ENCODE measurements at places on chromosomes 2 and 18.

- no peak for DNase-seq
Observed at GRCh38 chr2:227095346-227095745, 68.7 kb downstream of the COL4A4 start.

DNA sequence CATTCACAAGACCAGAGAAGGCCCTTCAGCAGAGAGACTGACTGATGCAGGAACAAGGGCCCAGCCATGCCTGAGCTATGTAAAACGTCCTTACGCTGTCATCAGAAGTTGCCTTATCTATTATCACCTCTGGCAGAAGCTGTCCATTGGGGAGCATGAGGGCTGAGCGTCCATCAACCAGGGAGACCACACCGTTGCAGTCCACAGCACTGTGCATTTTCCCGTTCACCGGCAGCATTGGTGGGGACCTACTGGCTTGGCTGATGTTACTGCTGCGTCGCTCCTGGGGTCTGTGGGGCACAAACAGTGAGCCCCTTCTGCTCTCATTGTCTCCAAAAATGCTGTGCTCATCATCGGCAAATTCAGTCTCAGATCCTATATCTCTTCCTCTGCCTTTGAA is 91.4 kb downstream of the SCN9A start:
- no peak for DNase-seq

DNA sequence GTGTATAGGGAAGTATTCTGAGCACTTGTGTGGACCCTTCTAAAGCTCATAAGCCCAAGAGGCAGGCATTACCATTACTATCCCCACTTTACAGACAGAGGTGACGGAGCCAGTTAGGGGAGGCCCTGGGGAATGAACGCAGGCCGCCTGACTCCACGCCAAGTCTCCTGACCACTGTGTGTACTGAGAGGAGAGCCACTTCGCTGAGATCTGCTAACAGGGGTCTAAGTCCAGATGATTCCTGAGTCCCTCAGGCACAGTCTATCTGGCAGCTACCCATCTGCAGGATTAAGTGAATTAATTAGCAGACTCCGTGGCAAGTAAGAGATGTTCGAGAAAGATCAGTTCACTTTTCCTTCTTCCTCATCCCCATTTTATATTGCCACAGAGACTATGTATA is 13.7 kb downstream of the CYB5A start:
- no peak for DNase-seq

- no peak for DNase-seq
Observed at GRCh38 chr2:1606421-1607235, 137.7 kb downstream of the PXDN start.

GRCh38 chr18:69109686-69110085 is 291.0 kb upstream of the DOK6 start:
- DNase-seq = no peak

GRCh38 chr2:96655526-96655925 is 13.0 kb downstream of the FER1L5 start:
- no peak for DNase-seq

DNA sequence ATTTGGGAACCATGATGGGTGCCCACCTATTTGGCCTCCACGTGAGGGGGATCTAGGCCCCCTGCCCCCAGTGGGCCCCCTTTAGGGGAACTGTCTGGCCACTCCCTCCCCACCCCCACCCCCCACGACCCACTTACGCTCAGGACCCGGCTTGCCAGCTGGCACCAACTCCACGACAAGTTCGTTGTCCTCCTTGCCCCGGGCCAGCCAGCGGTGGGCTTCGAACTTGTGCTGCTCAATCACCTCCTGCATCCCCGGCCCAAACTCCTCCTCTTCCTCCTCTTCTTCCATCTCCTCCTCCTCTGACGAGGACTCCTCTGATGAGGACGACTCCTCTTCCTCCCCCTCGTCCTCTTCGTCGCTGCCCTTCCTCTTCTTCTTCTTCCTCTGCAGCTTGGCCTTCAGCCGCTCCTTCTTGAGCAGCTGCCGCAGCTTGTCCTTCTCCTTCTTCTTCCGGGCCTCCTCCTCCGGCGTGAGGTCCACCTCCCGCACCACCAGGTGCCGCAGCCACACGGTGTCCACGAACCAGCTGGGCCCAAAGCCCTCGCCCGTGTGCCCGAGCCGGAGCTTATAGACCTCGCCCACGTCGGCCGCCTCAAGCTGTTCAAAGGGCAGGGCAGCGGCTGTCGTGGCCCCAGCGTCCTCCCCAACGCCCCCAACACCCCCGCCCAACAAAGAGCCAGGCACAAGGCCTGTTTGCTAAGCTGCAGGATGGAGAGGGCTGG is 96.9 kb downstream of the LOXHD1 start:
- DNase-seq = no peak

DNA sequence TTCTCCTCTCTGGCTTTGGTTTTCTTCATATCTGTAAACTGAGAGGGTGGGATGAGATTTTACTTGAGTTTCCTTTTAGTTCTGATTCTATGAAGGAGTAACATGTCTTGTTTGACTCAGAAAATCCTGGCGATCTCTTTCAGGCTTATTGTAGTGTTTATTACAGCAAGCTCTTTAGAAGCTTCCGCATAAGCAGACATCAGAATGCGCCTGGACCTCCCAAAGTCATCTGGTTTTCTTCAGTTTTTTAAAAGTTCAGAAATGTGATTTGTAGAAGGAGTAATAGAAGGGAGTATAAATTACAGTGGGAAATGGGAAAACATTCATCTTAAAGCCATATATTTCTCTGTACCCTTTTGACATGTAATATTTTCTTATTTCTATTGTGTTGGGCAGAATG is 68.4 kb downstream of the EML6 start:
- DNase-seq = no peak

GRCh38 chr18:37701967-37702366 is 136.4 kb upstream of the CELF4 start:
- DNase-seq = no peak

- DNase-seq = no peak
Observed at GRCh38 chr2:30287190-30287840, 56.0 kb downstream of the LBH start.

GRCh38 chr2:51711766-51712165 is 679.8 kb upstream of the NRXN1 start:
- DNase-seq = no peak

- DNase-seq = no peak
Observed at GRCh38 chr2:105121434-105121833, 83.6 kb downstream of the MRPS9 start.

GRCh38 chr18:34801774-34802173 is 91.7 kb downstream of the DTNA start:
- no peak for DNase-seq

DNA sequence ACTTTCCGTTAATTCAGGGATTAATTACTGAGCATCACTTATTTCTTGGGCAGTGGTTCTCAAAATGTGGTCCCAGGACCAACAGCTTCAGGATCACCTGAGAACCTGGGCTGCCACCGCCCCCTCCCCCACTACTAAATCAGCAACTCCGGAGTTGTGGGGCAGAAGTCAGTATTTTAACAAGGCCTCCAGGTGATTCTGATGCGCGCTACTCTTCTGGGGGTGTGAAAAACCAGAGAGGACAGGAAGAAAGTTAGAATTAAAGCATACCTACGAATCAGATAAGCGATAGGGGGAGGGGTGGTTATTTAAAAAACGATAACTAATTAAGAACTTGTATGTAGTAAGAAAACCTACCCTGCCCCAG is 319 bp downstream of the ZSCAN30 start:
- no peak for DNase-seq

GRCh38 chr2:100059638-100060037 is 82.8 kb downstream of the AFF3 start:
- no peak for DNase-seq

- no peak for DNase-seq
Observed at GRCh38 chr2:218607436-218608115, at the start of gene PLCD4. PLCD4 (plus strand) TSS chr2:218607899; CDS start chr2:218615740, 7,841 bp downstream.

GRCh38 chr2:140701726-140702125 is 1429.1 kb downstream of the LRP1B start:
- no peak for DNase-seq

DNA sequence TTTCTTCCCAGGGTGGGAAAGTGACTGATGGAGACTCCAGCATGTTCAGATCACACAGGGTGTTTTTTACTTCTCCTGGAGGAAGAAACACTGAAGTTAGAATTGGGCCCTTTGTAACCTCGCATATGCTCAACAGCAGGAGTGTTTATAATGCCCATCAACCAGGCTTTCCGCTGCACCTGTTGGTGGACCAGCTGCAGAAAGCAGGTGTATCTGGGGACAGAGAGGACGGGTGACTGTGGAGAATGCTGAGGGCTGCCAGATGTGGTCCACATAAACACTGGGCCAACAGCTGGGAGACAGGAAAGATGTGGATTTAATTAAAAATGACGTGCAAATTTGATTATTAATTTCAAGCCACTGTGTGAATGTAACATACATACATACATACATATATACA is 335.5 kb upstream of the SPRED2 start:
- DNase-seq = no peak

DNA sequence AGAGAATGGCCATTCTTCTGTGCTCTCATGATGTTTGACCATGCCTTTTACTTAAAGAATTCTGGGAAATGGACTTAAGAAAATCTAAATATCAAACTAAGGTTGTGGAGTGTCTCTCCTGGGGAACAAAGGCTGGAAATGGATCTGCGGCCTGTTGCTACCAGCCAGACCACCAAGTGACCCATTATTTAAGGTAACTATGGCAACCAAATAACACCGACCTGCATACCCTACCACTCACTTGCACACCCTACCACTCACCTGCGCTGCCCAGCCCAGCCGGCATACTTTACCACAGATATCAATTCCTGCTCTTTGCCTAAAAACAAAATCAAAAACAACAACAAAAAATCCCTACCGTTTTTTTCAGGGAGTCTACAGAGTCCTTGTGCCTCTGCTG is 203.2 kb downstream of the NBAS start:
- DNase-seq = no peak

GRCh38 chr2:200081236-200081635 is 125.9 kb downstream of the MAIP1 start:
- DNase-seq = no peak

- no peak for DNase-seq
Observed at GRCh38 chr2:33372940-33373553, 103.4 kb upstream of the RASGRP3 start.

Data from activated T-cell treated with anti-CD3 and anti-CD28 coated beads, Interleukin-2, amount 50 U/mL, for 1 hour (primary cell).